ENCODE measurements at places on chromosomes 12 and 14.

- DNase-seq = no peak
Measured at GRCh38 chr14:103503296-103503695, 19.3 kb downstream of the CKB start.

- DNase-seq = no peak
Measured at GRCh38 chr12:117025481-117026151, 73.6 kb downstream of the TESC start.

- DNase-seq = no peak
Measured at GRCh38 chr12:32483993-32484392, 84.6 kb downstream of the FGD4 start.

GRCh38 chr12:116977465-116978380, 67.0 kb downstream of the FBXW8 start:
- DNase-seq = no peak

DNA sequence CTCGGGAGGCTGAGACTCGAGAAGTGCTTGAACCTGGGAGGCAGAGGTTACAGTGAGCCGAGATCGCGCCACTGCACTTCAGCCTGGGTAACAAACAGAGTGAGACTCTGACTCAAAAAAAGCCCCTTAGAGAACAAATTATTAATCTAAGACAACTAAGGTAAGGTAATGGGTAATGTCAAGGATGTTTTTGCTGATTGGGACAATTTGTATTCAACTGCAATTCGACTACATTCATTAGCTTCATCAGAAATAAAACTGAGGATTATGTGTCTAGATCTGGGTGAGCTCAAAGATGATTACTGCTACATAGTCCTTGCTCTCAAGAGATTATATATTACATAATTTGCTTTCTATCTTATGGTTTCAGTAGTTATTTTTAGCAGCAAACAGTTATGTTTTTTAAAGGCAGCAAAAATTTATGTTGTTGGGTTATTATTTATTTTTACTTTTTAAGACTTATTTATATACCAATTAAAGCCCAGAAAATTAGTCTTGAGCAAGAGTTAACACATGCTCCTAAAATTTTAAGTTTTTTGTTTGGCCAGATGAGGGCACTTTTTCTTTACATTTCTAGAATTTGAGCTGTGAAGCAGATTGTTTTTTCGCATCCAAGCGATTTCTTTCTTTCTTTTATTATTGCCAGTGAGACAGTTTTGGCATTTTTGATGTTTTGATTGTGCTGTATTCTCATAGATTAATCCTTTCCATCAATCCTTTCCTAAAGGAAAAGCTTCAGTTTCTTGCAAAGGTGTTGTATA, 52.3 kb downstream of the PLEKHA5 start:
- DNase-seq = no peak

GRCh38 chr12:30546121-30546520, 149.5 kb downstream of the IPO8 start:
- no peak for DNase-seq

DNA sequence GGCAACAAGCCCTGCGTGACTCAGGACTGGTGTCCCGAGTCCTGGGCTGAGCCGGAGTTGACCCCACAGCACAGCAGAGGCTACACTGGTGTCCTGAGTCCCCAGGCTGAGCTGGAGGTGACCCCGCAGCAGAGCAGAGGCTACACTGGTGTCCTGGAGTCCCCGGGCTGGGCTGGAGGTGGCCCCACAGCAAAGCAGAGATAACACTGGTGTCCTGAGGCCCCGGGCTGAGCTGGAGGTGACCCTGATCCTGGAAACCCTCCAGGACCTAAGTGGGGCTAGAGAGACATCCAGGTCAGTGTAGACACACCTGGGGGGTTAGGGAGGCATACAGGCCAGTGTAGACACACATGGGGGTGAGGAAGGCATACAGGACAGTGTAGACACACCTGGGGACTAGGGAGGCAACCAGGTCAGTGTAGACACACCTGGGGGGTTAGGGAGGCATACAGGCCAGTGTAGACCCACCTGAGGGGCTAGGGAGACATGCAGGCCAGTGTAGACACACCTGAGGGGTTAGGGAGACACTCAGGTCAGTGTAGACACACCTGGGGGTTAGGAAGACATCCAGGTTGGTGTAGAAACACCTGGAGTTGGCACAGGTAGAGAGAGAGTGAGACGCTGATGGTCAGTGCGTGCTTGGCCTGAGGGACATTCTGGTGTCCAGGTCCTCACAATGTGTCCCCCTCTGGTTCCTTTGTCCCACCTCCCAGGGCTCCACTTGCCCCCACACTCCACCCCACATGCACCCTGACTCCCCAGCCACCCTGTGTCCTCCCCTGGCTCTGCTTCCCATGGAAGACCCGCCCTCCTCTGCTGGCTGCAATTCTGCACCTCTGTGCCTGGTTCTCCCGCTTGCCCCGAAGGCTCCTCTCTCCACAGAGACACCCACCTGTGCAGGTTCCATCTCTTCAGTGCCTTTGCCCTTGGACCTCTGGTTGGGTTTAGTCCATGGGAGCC, 321.6 kb upstream of the SFSWAP start:
- DNase-seq = no peak

- no peak for DNase-seq
Measured at GRCh38 chr12:20368114-20368650, at the start of gene PDE3A. Gene PDE3A (plus strand): TSS chr12:20368537. CDS start chr12:20369285, 748 bp downstream.

GRCh38 chr12:479161-479560, 19.4 kb downstream of the B4GALNT3 start:
- DNase-seq = no peak

GRCh38 chr14:95463171-95463901, 53.1 kb downstream of the SYNE3 start:
- DNase-seq = no peak

GRCh38 chr12:97595426-97595831, 132.8 kb downstream of the RMST start:
- DNase-seq = no peak

DNA sequence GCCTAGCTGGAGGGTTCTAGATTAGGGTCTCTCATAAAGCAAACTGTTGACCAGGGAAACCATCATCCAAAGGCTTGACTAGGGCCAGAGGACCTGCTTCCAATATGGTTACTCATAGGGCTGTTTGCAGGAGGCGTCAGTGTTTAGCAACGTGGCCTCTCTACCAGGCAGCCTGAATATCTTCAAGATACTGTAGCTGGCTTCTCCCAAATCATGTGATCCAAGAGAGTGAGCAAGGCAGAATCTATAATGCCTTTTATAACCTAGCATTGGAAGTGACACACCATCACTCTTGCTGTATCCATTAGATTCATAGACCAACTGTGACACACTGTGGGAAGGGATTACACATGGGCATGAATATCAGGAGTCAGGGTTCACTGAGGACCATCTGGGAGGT, 17.3 kb downstream of the TPH2 start:
- DNase-seq = no peak

DNA sequence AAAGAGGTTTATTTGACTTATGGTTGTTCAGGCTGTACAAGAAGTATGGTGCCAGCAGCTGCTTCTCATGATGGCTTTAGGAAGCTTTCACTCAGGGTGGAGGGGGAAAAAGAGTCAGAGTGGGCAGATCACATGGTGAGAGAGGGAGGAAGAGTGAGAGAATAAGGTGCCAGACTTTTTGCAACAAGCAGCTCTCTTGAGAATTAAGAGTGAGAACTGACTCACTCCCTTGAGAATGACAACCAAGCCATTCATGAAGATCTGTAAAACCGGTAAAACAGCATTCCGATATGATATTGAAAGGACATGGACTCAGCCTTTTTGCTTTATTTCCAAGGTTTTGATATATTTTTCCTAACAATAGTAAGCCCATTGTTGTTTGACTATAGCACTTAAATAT, 501.2 kb downstream of the GALC start:
- no peak for DNase-seq

- no peak for DNase-seq
Measured at GRCh38 chr12:78249578-78249977, 418.9 kb downstream of the NAV3 start.

GRCh38 chr12:42679466-42679865, 89.9 kb upstream of the PRICKLE1 start:
- DNase-seq = no peak

DNA sequence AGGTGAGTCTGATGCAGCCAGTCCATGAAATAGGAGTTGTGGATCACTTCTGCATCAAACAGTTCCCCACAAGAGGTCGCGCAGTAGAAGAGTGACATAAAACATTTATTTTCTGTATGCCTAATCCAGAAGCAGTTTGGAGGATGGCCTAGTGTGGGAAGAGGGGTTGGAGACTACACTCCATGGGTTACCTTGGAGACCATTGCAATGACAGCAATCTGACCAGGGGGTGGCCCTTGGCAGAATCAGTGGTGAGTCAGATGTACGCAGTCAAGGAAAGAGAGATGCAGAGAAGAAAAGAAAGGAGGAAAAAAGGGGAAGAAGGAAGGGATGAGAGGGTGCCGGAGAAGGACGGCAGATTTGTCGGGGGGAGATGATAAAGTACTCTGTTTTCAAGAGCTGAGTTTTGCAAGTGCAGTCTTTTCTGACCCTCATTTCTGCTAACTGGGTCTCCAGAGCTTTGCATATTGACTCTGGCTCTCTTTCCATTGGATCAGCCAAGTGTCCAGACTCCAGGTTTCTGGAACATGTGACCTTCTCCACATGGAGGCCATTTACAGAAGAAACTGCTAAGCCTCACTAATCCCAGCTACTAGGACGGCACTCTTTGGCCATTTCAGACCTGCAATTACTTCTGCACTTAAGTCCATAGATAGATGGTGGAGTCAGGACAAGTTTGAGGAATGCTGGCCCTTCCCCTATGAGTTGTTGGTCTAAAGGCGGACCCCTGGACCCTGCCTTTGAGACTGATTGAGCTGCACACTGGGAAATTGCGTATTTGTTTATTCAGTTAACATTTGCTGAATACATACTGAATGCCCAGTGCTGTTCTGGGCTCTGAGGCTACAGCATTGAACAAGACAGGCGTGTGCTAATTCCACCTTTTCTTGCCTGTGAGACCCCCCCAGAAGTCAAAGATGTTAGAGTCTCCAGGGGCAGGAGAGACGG, 424.2 kb downstream of the BCL11B start:
- no peak for DNase-seq

GRCh38 chr14:100117633-100118395, 41.6 kb downstream of the DEGS2 start:
- no peak for DNase-seq

DNA sequence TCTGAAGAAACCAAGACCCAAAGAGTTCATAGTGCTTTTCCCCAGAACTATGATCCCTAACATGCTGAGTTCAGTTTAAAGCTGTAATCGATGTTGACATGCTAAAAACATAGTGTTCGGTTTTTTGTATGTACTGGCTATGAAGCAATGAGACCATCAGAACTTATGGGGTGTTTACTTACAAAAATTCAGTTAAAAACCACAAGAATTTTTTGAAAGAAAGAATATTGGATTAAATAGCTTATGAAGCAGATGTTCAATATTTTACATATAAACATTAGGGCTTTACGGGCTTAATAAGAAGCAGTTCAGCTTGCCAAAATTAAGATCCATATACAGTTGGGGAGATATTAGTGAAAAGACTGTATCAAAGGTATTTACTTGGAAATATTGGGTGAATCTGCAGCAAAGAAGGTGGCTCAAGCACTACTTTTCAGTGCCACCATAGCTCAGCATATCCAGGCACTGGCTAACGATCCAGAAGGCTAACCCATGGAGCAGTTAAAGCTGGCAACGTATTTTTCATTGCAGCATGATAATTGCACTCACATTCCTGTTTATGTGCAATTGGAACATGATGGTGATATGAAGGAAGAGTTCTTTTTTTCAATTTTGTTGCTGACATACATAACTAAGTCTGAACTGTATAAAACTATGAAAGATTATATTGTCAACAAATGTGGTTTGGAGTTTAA, 125.9 kb downstream of the EFCAB11 start:
- no peak for DNase-seq

DNA sequence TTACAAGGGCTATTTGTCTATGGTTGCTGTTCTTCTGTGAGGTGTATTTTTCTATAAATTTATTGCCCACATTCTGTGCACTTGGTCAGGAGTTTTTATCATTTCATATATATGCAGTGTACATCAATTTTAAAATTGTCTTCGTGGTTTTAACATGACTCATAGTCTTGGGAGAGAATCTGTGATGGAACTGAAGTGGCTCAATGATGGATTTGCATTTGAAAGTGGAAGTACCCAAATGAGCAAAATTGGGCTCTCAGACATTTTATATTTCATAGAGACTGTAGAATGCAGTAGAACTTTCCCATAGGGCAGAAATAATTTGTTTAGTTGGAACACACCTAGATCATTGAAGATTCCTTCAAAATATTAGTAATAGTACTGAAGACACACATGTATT, 1.9 kb upstream of the SCFD1 start:
- no peak for DNase-seq

- no peak for DNase-seq
Measured at GRCh38 chr14:35121026-35121886, 534 bp downstream of the PPP2R3C start.

- DNase-seq = no peak
Measured at GRCh38 chr12:99957866-99958466, 26.8 kb downstream of the ANKS1B start.

GRCh38 chr12:46303039-46303666, 34.3 kb upstream of the SLC38A1 start:
- DNase-seq = peak; percentile 19

GRCh38 chr14:61184112-61184511, 97.0 kb downstream of the TMEM30B start:
- DNase-seq = no peak

GRCh38 chr14:72643317-72643801, 250.5 kb downstream of the DPF3 start:
- DNase-seq = no peak

GRCh38 chr12:38930990-38931389, 25.6 kb upstream of the CPNE8 start:
- no peak for DNase-seq

DNA sequence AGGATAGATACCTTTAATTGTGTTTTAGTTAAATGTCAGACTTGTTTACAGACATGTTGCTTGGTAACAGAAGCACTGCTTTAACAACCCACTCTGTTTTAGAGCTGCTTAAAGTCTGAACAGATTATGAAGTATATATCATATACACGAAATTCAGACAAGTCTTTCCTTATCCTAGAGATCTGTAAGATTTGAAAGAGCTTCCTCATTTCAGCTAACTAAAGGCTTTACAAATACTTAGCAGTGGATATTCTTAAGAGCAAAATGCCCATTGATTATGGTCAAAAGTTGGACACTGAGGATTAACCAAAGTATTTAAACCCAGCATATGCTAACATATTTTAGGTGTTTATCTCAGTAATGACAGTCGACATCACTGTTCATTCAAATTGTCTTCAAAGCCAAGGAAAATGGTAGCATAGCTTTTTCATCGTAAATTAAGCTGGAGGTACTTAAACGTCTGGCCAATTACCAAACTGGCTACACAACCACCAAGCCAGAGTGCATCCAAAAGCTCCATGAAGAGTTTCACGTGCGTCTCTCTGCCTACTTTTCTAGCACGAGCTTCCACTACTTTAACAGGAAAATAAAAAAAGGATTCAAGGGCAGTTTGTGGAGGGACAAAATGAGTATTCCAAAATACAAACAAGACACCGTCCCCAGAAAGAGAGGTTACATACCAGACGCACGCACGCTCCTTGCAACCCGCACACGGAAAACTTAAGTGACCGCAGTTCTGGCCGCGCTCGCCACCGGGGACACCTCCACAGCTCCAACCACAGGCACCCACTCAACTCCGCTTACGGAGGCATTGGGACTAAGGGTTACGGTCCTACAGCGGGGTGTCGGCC, 565 bp downstream of the CEP83 start:
- DNase-seq = no peak

GRCh38 chr14:67547224-67547780, 14.2 kb downstream of the PLEKHH1 start:
- no peak for DNase-seq
